ENCODE measurements at places on chromosomes 5 and 9.

- DNase-seq = no peak
Measured at GRCh38 chr5:169731221-169731620, 94.1 kb downstream of the DOCK2 start.

- no peak for DNase-seq
Measured at GRCh38 chr5:62506659-62507460, 71.8 kb upstream of the LRRC70 start.

DNA sequence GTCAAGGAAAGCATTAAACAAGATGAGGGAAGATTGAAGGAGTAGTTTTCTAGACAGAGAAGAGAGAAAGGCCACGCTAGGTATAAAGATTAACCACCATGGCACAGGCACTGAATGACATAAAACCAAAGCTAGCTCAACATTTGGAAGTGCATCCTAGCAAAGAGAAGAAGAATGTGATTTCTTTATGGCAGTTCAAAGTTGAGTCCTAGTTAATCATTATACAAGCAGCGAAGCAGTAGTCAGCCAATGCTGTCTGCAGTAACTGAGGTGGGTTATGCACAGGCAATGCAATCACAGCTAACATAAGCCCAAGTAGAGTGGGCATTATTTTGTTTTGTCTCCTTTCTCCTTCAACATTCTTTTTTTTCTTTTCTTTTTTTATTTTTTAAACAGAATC is 24.0 kb upstream of the ANKRD31 start:
- no peak for DNase-seq

- DNase-seq = no peak
Measured at GRCh38 chr9:11432361-11432760, 819.6 kb upstream of the PTPRD start.

DNA sequence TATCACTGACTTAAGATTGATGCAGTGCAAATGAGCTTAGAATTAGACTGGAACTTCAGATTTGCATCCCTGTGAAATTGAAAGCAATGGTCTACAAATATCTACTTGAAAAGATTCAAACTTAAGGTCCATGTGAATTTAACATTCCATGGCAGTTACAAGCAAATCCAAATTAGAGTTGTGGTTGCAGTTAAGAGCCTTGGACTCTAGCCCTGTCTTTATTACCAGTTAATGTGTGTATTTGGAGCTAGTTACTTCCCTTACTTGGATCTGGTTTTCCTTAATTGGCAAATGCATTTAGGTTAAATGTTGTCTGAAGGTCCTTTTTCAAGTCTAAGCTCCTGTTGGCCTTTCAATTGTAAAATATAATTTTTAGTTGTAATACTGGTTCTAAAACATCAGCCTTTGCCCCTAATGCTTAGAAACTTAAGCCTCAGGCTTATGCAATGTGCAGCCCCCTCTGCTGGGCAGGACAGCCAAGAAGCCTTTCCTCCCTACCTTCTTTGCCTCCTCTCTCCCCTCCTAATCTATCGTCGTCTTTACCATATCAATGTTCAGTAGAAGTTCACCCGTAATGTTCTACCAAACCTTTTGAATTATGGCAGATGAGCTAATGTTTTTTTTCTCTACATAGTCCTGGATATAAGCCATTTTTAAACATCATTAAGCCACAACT is 59.5 kb downstream of the ERMP1 start:
- no peak for DNase-seq

GRCh38 chr5:178291161-178291561 is 58.6 kb upstream of the PHYKPL start:
- no peak for DNase-seq

GRCh38 chr5:85604786-85605185 is 1013.0 kb upstream of the COX7C start:
- no peak for DNase-seq

GRCh38 chr9:114884787-114885452 is 45.5 kb downstream of the TNFSF8 start:
- no peak for DNase-seq

- DNase-seq = no peak
Measured at GRCh38 chr9:100086097-100086635, 12.6 kb downstream of the ERP44 start.

DNA sequence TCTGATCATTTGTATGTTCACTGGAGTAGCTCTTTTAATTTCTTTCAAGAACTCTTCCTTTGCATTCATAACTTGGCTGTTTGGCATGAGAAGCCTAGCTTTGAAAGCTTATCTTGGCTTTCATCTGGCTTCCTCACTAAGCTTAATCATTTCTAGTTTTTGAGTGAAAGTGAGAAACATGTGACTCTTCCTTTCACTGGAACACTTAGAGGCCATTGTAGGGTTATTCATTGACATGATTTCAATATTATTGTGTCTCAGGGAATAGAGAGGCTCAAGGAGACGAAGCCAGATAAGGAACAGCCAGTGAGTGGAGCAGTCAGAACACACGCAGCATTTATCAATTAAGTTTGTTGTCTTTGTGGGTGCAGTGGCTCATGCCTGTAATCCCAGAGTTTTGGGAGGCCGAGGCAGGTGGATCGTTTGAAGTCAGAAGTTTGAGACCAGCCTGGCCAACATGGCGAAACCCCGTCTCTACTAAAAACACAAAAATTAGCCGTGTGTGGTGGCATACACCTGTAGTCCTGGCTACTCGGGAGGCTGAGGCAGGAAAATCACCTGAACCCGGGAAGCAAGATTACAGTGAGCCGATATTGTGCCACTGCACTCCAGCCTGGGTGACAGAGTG is 98.3 kb downstream of the UGCG start:
- DNase-seq = no peak
